SK-N-SH (cell line): ENCODE measurements at places on chromosomes 3 and 15.
A peak's percentile ranks its signal among the peaks of the same experiment; 100 is the strongest.

DNA sequence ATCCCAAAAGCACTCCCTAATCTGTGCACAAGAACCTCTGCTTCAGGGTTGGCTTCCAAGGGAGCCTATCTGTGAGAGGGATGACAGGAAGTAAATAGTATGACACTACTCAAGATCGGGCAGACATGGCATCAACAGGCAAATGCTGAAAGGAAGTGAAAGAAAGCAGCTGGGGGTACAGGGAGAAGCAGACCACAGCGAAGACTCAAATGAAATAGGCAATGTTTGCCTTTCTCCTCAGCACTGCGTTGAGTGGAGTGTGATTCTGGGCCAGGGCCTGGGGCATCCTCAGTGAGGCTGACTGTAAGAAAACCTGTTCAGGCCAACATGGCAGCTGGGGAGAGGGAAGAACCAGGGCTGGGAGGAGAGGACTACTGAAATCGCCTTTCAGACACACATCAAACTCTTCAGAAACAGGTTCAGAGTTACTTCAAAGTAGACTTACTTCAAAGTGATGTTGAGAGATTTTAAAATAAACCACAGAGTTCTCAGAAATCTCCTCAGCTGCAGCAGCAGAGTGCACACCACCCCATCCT is 96.6 kb downstream of the SLC9A9 start:
- DNase-seq, result no peak

GRCh38 chr3:119745942-119746341 is 36.0 kb upstream of the NR1I2 start:
- no peak for DNase-seq

GRCh38 chr15:72472992-72473610 is 1.0 kb upstream of the ARIH1 start:
- DNase-seq, result no peak

DNA sequence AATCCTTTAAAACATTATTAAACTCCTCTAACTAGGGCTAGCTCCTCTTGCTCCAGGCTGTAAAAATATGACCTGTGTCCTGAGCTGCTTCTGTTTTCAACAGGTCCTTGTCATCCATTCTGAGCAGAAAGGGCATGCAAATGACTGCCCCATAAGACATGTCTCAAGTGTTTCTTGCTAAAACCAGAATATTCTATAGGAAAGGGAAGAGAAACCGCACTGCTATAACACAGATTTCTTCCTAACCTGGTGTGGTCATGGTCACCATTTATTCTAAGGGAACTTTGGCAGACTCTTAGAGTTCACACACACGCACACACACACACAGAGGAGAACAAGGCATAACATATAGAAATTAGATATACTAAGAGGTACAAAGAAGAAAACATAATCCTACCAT is 34.2 kb upstream of the B3GNT5 start:
- no peak for DNase-seq

DNA sequence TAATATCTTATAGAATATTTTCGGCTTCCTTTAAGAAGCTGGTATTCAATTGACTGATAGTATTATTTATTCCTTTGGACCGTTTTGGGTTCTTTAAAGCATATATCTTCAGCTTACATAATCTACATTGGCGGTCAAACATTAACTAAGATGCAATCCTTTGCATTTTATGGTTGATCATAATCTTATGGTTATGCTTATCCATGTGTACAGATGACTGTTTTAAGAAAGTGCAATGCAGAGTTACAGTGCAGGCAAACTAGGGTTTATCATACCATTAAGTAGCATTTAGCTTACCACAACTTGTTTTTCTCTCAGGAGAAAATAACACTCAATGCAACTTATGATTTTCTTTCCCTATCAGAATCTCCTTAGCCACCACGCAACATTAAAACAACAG is 41.4 kb upstream of the POU1F1 start:
- no peak for DNase-seq

DNA sequence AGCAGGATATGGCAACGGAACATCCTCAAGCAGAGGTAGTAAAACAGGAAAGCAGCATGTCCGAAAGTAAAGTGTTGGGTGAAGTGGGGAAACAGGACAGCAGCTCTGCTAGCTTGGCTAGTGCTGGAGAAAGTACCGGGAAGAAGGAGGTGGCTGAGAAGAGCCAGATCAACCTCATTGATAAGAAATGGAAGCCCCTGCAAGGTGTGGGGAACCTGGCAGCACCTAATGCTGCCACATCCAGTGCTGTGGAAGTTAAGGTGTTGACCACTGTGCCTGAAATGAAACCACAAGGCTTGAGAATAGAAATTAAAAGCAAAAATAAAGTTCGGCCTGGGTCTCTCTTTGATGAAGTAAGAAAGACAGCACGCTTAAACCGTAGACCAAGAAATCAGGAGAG is 14.3 kb upstream of the ZBTB47 start:
- no peak for DNase-seq

- DNase-seq, result no peak
These were observed 21.1 kb downstream of the CTSH start for GRCh38 chr15:78923480-78924360.

DNA sequence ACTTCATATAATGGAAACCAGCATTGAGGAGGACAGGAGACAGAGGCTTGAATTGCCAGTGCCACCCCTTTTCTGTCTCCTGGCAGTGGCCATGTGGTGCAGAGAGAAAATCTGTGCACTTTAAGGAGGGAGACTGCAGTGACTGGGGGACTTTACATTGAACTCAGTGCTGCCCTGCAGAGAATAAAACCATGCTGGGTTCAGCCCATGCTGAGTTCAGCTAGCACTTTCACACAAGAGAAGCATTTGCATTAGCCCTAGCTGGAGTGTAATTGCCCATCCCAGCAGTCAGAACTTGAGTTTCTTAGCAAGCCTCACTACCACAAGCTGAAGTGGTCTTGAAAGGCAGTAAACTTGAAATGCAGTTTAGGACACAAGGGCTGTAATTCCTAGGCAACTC is 677.5 kb downstream of the ZPLD1 start:
- no peak for DNase-seq

DNA sequence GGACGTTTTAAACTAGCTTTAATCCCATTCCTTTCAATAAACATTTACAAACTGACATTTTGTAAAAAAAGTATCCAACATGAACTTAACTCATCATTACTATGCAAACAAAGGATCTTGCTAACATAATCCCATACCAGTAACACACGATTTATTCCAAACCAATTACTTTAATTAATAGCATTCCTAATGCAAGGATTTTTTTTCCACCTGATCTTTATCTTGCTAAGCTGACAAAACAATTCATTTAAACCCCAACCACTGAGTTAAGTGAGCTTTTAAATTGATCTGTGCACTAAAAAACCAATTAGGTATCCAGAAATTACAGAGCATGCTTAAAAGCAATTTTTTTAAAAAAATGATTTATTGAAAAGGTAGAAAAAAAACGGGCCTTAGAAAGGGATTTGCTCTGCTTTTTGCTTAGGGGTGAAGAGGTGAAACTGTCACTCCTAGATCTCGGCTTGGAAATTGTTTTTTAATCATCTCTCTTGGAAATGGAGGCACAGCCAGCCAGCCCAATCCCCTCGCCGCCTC is 1.2 kb downstream of the SH3BP5 start:
- DNase-seq, result no peak

DNA sequence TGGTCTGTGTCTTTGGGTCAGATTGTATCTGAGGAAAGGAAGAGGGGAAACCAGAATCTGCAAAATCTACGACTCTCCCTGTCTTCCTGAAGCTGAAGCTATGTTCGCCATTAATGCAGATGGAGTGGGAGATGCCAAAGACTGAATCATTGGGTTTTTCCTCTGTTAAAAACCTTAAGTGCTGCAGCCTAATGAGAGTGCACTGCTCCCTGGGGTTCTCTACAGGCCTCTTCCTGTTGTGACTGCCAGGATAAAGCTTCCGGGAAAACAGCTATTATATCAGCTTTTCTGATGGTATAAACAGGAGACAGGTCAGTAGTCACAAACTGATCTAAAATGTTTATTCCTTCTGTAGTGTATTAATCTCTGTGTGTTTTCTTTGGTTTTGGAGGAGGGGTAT is 24.0 kb downstream of the RMDN3 start:
- no peak for DNase-seq

- DNase-seq, result no peak
These were observed 765.3 kb downstream of the TBL1XR1 start for GRCh38 chr3:176431991-176432390.

GRCh38 chr15:77123854-77124253 is 52.9 kb upstream of the TSPAN3 start:
- DNase-seq, result no peak

DNA sequence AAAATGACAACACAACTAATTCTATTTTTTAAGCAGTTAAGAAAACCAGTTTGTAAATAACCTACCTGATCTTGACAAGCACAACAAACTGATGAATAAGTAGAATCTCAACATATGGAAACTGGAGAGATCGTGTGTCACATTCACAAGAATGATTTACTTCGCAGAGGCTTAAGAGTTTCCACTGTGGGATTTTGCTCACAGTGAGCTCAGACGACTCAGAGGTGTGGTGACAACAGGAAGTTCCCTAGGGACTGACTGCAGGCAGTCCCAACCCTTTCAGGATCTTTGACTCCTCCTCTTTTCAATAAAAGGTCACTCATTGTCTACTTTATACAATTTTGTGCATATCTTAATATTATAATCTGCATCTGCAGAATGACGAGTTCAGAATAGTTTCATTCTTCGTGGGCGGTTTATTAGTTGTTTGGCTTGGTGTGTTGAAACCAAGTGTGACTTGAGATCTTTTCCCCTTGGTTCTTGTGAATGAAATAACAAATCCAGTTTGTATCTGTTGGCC is at the start of gene LIPH:
TSS of gene LIPH (minus strand) at position 231 of the 520 bp plus-strand sequence. CDS start at position 114, 117 bp downstream.
- DNase-seq, result no peak

GRCh38 chr15:77027697-77028450 is 32.9 kb downstream of the PSTPIP1 start:
- DNase-seq, result peak; percentile 32

- DNase-seq, result no peak
These were observed 11.5 kb downstream of the MB21D2 start for GRCh38 chr3:192905980-192906678.

- DNase-seq, result no peak
These were observed 187.9 kb downstream of the NFKBIZ start for GRCh38 chr3:102037209-102037608.

DNA sequence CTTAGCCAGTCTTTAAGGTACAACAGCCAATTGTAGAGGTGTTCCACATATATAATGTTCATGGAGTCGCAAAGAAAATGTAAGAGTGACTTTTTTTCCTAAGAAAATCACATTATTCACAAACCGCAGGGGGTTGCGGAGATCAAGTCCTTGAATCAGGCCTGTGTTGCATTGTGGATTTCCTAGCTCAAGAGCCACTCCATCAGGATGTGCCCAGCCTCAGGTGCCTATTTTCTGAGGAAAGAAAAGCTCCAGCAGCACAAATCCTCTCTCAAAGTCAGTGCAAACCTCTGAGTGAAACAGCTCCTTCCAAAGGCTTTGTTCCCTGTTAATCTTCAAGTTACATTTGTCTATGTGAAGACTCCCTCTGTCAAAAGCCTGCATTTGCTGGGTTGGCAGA is 349.4 kb downstream of the CLSTN2 start:
- DNase-seq, result no peak

DNA sequence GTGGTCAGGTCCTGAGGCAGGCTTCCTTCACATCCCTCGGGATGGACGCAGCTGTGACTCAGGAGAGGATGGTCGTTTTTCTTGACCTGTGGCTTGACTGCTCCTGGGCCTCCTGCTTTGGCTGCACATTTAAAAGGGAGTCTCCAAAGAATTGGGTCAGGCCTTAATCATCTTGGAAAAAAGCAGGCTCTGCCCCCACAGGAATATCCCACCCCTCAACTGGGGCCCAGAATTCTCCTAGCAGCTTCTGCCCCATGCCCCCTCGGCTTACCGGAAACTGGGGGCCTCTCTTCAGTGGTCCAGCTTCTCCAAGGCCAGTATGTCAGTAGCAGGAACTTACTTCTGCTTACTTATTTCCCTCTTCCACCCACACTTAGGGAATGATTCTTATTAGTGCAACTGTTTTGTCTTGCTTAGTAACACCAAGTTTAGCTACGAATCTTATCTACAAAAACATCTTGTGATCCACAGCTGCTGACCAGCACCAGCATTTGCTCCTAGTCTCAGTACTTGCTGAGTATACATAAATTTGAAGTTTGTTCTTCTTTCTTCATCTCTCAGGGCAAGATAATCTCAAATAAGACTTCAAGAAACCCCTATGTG is 35.7 kb downstream of the ATG7 start:
- no peak for DNase-seq

DNA sequence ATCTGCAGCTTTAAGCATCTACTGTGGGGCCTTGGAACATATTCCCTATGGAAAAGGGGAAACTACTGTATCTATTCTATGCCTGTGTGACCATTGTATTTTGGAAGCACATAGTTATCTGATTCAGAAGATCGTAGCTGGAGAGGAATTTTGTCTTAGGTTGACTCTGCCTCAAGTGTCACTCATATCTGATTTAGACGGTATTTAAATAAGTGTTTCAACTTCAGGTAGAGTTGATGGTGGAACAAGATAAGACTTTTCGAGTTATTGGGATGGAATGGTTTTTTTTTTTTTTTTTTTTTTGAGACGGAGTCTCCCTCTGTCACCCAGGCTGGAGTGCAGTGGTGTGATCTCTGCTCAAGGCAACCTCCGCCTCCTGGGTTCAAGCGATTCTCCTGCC is 8.9 kb upstream of the DENND6A start:
- no peak for DNase-seq

DNA sequence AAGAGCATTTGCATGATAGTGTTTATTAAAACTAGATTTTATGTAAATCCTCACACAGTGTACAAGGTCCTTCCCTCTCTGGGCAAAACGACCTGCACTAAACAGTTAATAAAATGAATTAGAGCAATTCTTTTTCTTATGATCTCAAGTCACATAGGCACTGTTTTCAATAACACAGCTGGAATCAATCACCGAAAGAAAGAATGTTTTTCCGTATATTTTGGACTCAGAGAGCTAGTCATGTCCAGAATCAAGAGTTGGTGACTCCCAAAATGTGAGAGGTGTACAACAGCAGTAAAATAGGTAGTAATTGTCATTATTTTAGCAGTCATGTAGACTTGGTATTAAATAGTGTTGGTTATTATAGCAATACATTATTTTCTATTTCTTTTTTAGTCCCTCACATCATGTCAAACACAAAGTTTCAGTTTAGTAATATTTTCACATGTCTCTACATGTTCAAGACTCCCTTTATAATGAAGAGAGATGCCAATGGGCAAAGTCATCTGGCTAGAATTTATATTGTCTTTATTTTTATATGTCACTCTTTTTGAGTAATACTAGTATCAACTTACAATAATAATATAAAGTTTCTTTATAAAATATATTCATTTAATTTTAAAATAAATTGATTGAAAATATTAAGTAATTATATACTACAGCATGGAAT is 448.6 kb upstream of the CDIN1 start:
- no peak for DNase-seq
